ENCODE measurements at places on chromosomes 12 and 14. TPM values are rescaled to one million over a fixed set of nuclear protein-coding genes. Genes with fewer than 3 reads are reported as not detected.

ATXN3 gene
- 166 TPM for total RNA-seq

APOF gene
- total RNA-seq = not detected

C1QL4 gene
- not detected for total RNA-seq

CEP290 gene
- 77.8 TPM for total RNA-seq

KRT73 gene
- total RNA-seq = not detected

GYS2 gene
- total RNA-seq = not detected

NID2 gene
- total RNA-seq = 8.2 TPM

GPR68 gene
- not detected for total RNA-seq

PTGER2 gene
- 7.1 TPM for total RNA-seq

TSPAN8 gene
- 2.6 TPM for total RNA-seq

VDR gene
- 0.69 TPM for total RNA-seq

KRT6C gene
- total RNA-seq = not detected

C12orf54 gene
- 3.6 TPM for total RNA-seq

MIPOL1 gene
- 43.5 TPM for total RNA-seq

OVCH1 gene
- 0.35 TPM for total RNA-seq

LTB4R2 gene
- 5.6 TPM for total RNA-seq

AMIGO2 gene
- 34.1 TPM for total RNA-seq

TAS2R7 gene
- not detected for total RNA-seq

NEUROD4 gene
- total RNA-seq = not detected

PTPRO gene
- total RNA-seq = 9.2 TPM

ARG2 gene
- 0.51 TPM for total RNA-seq

MRPL42 gene
- total RNA-seq = 59.4 TPM

FBRSL1 gene
- total RNA-seq = 59.1 TPM

ZBTB1 gene
- 101 TPM for total RNA-seq

PPFIA2 gene
- 5.4 TPM for total RNA-seq

PZP gene
- not detected for total RNA-seq

PTCSC3 gene
- not detected for total RNA-seq

ABCD2 gene
- total RNA-seq = 2.2 TPM

ASB2 gene
- total RNA-seq = 30.2 TPM

SLC17A8 gene
- 1.1 TPM for total RNA-seq

ACOT6 gene
- total RNA-seq = not detected

ACTR10 gene
- total RNA-seq = 57.4 TPM

MANSC1 gene
- 34.4 TPM for total RNA-seq

PPM1H gene
- total RNA-seq = 2.0 TPM

TCL1B gene
- total RNA-seq = not detected

FRMD6 gene
- 97.4 TPM for total RNA-seq
